Sciatic nerve (tissue), 2 donors: ENCODE measurements at places on chromosomes 6 and 20. TPM values are rescaled to one million over a fixed set of nuclear protein-coding genes. Genes with fewer than 3 reads are reported as not detected.

Gene TRMT11
- 29.2 TPM for total RNA-seq

Gene PTK6
- total RNA-seq = 0.13 TPM

Gene SLC22A16
- total RNA-seq = 0.22 TPM

Gene SLC17A1
- total RNA-seq = not detected

Gene HLA-B
- 990 TPM for total RNA-seq

Gene DACT2
- 1.9 TPM for total RNA-seq

Gene POM121L2
- total RNA-seq = not detected

Gene MEI4
- 0.13 TPM for total RNA-seq
